ENCODE measurements at places on chromosomes 6 and 20. TPM values are rescaled to one million over a fixed set of nuclear protein-coding genes. Genes with fewer than 3 reads are reported as not detected.

- no peak for DNase-seq
Measured at GRCh38 chr6:153842491-153842890, 196.5 kb upstream of the OPRM1 start.

DNA sequence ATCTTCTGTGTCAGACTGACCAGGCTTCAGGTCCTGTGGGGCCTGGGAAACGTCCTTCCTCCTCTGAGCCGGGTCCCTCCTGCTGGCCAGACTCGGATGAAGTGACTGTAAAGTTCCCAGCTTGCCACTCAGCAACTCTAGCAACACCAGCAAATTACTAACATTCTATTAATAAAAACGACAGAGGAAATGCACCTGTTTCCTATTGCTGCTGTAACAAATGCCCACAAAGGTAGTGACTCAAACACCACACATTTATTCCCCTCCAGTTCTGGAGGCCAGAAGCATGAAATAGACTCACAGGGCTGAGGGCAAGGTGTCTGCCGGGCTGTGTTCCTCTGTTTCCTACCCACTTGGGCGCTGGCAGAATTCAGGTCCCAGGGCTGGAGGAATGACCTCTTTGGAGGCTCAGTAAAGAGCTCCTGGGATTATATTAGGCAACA is 48.8 kb downstream of the CTCFL start:
- no peak for DNase-seq

DNA sequence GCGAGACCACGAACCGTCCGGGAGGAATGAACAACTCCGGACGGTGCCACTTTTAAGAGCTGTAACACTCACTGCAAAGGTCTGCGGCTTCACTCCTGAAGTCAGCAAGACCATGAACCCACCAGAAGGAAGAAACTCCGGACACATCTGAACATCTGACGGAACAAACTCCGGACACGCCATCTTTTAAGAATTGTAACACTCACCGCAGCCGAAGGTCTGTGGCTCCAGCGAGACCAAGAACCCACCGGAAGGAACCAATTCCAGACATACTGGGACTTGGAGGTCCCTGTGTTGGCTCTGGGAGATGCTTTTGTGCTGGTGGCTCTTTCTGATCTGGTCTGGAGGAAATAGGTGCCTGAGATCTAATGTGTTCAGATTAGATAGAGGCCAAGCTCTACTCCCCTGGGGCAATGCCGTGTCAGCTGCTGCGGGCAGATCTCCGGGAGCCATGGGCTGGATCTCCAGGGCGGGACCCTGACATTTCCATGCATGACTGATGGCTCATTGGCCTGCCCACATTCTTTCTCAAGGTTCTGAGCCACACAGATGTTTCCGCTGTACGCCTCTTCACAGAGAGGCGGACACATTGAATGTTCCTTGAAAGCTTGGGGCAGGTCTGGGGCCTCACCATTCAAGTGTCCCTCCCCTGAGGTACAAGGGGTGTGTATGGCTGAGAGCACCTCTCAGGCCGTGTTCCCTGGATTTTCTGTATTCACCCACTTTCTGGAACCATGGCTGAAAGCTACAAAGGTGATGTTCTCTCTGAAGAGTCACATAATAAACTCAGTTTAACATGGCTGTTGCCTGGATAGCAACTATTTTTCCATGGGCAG is 29.3 kb downstream of the GMPR start:
- no peak for DNase-seq

DNA sequence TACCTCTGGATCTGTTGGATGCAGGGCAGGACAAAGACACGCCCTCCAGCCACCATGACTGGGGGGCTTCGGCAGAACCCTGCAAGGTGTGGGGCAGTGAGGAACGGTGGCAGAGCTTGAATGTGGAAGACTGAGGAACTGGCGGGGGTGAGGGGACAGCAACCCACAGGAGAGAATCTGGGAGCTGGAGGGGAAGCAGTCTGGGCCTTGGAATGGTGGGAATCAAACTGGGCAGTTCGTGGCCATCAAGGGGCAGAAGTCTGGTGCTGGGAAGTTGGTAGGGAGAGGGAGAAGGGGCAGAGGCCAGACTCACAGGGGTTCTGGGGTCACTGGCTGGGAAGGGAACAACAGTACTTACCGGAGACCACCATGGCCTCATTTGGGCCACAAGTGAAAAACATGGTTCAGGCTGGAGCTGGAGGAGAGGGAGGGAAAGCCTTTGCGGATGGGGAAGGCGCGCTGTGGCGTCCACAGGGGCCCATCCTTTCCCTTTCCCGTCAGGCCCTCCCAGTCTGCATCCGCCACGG is 635 bp downstream of the FLOT1 start:
- DNase-seq, result no peak

DNA sequence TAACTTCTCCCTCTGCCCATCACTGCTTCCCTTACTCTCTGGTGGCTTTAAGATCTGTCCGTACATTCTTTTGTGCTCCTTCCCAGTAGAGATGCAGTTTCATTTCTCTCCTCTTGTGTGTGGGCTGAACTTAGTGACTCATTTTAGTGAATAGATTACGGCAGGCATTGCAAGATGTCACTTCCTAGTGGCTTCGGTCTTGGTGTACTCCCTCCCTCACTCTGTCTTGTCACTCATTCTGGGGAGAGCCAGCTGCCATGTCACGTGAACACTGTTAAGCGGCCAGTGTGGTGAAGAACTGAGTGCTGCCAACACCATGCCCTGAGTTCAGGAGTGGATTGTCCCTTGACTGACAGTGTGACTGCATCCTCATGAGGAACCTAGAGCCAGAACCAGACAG is 115.9 kb downstream of the OTOR start:
- DNase-seq, result no peak

- no peak for DNase-seq
Measured at GRCh38 chr6:139994998-139995397, 620.5 kb upstream of the CITED2 start.

DNA sequence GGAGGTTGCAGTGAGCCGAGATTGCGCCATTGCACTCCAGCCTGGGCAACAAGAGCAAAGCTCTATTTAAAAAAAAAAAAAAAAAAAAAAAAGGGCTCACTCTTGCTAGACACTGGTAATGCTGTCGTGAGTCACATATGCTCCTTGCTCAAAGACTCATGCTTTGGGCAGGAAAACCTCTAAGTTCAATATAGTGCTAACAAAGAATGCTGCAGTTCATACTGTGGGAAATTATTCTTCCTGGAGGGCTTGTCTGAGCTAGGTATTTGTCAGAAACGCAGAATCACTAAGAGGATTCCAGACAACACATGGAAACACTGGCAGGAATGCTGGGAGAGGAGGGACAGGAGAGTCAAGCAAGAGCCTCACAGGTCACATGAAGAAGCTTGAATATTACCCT is 2.3 kb upstream of the LYRM2 start:
- no peak for DNase-seq

GRCh38 chr6:150261997-150262697 is 106.7 kb upstream of the IYD start:
- DNase-seq, result no peak

- no peak for DNase-seq
Measured at GRCh38 chr20:24912397-24913075, 36.5 kb upstream of the CST7 start.

DNA sequence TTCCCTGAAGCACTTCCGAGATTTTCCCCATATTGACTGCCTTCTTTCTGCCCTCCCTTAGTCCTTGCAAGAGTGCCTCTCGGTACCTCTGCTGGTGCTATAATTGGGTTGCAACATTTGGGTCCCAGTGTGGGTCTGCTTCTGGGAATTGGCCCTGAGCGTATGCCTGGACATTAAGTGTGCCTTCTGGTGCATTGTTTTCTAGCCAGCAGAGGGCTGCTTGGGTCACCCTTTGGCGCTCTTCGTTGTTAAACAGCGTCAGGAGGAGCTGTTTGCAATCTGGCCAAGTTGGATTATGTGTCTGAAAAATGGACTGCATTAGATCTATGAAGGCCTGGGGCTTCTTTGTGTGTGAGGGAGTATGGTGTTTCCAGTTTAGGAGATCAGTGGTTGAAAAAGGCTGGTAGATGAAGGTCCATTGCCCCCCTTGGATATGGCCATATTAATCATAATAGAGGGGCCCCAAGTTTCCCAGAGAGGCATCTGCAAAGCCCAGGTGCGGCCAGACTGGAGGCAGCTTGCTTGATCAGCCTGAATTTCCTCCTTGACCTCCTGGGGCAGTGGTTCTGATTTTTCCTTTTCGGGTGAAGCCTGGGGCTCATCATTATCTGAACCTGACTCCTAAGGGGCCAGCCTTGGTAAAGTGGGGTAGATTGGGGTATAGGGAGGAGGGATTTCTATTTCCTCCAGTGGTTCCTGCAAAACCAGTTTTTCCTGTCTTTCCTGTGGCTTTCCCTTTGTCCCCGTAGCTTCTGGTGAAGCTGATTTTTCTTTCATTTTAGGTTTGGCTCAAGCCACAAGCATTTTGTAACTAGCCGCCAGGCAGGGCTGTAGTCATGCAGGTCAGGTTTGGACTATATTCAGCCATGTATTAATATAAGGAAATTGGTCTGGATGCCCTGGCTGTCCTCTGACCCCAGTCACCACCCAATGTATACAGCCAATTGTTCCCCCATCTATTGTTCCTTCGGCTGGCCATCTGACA is 85.4 kb upstream of the GPR6 start:
- no peak for DNase-seq

DNA sequence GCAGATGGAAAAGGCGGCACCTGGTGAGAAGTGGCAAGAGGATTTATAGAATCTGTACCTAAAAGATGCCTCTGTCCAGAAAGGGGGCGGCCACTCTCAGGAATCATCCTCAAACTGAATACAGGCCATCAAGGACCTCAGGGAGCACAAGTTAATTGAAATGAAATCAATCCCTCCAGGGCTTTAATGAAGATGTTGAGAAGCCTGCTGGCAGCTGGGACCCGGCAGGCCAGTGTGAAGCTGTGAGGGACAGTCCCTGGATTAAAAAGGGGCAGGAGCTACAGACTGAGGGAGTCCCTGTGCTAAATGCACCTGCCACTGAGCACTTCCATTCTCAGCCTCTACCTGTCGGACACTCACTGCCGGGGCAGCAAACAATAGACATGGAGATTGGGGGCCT is 107.7 kb upstream of the GGTLC1 start:
- DNase-seq, result no peak

GRCh38 chr20:11540558-11540957 is 377.1 kb upstream of the BTBD3 start:
- no peak for DNase-seq

DNA sequence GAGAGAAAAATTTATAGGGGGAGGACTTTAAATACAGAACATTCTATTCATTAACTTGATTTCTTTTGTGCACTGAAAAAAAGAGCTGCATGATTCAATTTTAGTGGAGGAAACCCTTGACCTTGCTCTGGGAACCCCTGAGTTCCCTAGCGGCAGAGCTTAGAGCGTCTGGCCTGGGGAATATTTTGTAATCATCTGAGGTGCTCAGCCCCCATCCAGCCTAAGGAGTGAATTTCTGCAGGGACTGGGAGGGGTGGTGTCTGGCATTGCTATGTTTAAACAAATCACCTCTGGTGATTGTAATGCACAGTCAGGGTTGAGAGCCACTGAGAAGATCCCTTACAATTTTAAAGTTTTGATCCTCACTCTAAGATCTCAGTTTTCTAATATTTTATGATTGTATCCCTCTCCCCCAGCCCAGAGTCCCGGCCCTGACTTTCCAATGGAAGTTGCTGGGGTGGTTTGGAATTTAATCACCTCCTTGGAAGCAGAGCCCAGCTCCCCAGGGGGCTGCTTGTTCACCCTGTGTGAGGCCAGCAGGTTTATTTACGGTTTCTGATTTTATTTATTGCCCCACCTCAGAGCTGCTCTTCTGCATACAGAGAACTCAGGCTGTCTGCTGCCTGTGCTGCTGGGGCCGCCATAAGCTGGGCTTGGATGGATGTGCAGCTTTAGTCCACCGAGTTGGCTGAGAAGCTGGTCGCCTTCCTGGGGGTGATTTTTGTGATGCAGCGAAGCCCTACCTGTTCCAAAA is 263.1 kb downstream of the LRFN2 start:
- DNase-seq, result no peak

DNA sequence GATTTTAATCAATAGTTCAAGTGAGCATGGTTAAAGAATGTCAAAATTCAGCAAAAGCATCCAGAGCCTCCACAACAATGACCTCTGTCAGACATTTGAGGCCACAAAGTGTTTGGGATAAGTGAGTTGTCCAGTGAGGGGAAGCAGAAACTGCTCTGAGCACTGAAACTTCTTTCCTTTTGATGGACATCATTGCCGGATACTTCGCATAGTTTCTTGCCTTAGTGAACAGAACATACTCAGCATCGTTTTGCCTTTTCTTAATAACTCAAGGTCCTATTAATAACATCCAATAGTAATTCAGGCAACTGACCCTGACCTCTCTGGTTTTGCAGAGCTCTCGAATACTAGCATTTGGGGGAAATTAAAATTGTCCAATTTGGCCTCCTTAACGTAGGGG is 78.6 kb downstream of the EDN3 start:
- DNase-seq, result no peak

CNBD2 gene
- 3.8 TPM for total RNA-seq

TPD52L2 gene
- 69.0 TPM for total RNA-seq

C2 gene
- total RNA-seq, result 7.6 TPM

GHRH gene
- 0.97 TPM for total RNA-seq

PRND gene
- not detected for total RNA-seq

HFE gene
- 5.2 TPM for total RNA-seq
